GM23338 (cell line): ENCODE measurements at places on chromosomes 5 and 9.

GRCh38 chr5:166058660-166059059, 2232.8 kb upstream of the WWC1 start:
- no peak for DNase-seq

GRCh38 chr9:108668938-108669335, 186.8 kb downstream of the ACTL7B start:
- no peak for DNase-seq

- DNase-seq, result peak; percentile 27
Measured at GRCh38 chr5:95959051-95959887, 2.4 kb downstream of the ELL2 start.

- DNase-seq, result peak; percentile 77
Measured at GRCh38 chr5:78533356-78533755, 115.2 kb downstream of the LHFPL2 start.

DNA sequence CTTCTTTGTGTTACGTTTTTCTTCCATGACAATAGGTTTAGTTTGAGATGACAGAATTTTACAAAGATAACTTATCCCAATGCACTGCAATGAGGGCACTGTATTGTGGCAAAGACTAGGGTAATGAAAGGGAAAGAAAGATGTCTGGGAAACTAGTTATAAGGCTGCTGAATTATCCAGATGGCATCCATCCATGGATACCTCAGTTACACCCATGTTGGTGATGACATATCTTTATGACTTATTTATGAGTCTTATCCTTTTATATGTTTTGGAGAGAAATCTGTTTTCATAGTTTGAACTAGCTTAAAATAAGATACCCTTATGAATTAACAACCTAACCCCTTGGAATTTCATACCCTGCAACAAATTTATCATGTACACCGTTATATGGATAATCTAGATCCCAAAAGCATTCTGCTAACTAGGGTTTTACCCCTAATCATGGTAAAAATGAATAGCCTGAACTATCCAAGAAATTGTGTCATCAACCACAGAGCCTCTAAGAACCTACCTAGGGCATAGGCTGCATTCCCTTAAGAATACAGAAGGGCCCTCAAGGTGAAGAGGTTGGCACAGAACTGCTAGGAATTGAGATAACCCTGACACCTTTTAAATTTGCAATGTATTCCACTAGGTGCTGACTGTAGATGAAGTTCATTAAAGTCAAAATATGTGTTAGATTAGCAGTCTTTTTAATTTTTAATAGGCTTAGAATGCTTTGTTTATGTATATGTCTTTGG, 49.5 kb upstream of the RORB start:
- DNase-seq, result no peak

DNA sequence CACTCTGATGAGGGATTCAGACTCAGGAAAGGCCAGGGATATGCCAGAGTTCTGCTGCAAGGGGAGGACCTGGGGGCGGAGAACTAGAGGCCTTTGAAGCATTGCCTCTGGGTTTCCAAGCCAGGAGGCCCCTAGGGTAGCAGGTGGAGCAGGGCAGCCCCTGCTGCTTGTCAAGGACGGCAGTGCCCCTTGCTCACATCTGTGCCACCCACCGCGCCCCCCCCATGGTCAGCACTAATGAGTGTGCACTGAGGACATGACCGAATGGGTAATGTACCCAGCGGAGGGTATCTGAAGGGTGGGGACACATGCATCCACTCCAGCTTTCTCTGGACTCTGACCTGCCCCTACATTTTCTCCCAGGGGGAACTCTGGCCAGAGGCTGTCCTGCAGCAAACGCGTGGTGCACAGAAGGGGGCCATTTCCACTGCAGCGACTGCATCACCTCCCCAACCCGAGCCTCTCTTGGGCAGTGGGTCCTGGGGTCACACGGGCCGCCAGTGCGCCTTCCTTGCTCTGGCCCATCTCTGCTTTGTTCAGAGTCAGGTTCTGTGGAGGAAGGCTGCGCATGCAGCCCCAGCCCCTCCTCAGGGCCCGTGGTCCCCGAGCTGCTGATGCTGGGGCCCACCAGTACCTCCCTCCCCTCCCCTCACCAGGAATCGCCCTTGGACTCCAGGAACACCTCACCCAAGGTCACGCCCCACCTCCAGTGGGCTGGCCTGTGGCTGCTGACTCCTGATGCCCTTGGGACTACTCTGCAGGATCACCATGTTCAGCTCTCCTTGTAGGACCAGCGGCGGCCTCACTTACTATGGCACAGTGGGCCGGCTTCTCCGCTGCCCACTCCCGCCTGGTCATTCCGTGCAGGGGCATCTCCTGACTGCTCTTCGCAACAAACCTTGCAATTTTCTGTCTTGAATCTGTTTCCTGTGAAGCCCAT, 31.2 kb downstream of the STC2 start:
- DNase-seq, result no peak

DNA sequence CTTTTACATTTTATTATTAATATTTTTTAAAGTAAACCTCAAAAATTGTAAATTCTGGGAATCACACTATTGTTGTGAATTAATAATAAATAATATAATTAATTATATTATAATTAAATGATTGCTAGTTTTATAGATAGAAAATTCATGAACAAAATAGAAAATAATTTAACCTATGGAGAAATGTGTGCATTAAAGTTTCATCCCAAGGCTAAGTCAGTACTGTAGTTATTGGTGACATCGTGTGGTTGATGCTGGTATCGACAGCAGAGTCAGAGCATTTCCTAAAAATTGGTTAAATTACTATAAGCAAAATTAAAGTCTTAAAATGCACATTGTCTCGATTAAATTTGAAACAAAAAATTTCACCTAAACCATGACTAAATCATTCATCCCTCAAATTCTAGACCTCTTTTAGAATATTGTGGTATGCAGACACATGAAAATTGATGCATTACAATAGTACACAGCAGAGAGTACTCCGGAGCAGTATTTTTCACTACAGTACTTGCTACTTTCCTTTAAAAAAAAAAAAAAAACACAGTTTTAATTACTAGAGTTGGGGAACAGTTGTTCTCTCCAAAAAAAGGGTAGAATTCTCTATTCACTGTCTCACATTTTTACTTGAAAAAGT, 73.9 kb downstream of the RORB start:
- peak; percentile 61 for DNase-seq

DNA sequence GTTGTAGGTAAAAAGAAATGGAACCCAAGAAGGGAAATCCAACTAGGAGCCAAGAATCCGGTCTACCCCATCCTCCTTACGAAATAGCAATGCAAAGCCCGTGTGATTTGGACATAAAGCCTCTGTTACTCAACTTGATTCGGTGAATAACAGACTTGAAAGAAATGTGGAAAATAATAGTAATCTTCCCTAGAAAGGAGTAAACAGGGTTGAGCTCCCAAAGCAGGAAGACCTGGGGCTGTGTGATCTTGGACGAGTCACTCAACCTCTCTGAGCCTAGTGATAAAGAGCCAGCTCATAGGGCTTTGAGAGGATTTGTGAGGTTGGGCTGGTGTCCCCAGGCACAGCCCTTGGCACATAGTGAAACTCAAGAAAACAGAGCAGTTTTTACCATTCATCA, 42.7 kb upstream of the IL17B start:
- DNase-seq, result no peak

GRCh38 chr5:178768371-178769260, 38.2 kb upstream of the ZNF354A start:
- no peak for DNase-seq

DNA sequence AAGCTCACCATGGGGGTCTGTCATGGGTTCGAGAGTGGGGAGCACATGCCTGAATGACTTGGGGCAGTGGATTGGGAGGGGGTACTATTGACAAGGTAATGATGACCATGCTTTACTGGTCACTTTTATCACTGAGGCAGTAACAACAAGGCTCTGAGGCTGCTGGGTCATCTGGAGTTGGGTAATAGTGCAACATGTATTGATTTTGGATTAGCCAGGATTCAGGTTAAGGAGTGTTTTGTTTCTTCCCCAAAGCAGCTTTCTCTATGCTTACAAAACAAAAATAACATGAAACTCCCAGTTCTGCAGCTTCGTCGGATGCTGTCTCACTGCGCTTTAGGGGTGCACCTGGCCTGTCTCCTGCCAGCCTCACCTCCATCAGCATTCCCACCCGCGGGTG, 155.3 kb downstream of the GADD45G start:
- no peak for DNase-seq

DNA sequence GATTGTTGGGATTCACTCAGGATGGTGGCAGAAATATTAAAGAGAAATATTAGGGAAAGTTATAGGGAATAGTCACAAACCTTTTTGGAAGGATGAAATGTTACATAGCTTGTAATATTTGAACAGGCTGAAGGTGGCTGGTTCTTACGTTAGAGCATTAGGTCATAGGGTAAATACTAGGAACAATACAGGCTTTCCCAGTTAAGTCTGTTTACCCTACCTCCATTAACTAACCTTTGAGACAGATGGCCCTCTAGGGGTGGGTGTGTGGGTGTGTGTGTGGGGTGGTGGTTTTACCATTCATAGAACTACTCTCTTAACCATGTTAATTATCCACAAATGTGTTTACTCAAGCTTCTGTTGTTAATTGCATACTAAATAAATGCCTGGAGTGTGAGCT, 94.3 kb upstream of the STK32A start:
- DNase-seq, result no peak

DNA sequence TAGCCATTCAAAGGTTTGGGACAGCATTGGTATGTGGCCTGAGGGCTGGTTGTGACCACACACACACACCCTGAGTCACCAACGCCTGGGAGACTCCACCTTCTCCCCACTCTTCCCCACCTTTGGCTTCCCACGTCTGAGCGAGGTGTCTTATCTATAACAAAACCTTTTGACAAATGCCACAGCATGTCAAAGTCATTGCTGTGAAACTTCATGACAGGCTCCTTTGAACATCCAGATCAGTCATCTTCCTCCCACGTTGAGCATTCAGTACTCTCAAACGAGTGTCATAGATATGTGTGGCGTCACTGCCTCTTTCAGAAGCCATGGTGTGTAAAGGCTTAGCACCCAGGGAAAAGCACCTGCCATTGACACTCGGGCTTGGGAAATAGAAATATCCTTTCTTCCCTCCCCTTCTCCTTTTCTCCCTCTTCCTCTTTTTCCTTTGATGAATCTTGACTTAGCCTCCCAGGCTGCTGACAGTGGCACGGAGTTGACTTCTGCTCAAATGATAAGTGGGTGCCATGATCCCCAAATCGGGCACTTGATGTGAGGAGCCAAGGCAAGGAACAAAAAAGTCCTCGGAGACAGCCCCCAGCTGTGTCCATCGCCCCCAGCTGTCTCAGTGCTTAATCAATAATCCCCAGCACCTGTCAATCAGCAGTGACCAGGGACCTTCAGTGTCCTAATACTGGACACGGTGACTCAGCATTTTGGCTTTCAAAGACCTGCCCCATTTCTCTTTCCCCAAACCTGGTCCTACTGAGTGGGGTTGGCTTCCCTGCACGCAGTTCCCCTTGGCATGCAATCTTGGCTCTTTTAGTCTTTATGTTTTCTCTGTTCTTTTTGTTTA, 114.8 kb downstream of the FGF18 start:
- DNase-seq, result no peak

GRCh38 chr9:130451509-130452388, 7.0 kb downstream of the ASS1 start:
- DNase-seq, result peak; percentile 81

GRCh38 chr9:108545436-108545835, 310.4 kb downstream of the ACTL7B start:
- DNase-seq, result no peak

GRCh38 chr5:134022333-134022732, 17.6 kb upstream of the VDAC1 start:
- DNase-seq, result no peak

- DNase-seq, result no peak
Measured at GRCh38 chr9:133729617-133730281, 8.4 kb downstream of the SARDH start.

DNA sequence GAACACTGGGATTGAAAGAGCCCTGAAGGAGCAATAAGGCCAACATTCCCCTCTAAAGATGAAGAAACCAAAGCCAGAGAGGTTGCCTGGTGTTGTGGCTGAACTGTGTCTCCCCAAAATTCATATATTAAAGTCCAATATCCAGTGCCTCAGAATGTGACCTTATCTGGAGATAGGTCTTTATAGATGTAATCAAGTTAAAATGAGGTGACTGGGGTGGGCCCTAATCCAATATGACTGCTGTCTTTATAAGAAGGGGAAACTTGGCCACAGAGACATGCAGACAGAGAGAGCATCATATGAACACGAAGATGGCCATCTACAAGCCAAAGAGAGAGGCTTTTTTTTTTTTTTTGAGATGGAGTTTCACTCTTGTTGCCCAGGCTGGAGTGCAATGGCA, 66.9 kb upstream of the PLPP1 start:
- DNase-seq, result no peak

- DNase-seq, result no peak
Measured at GRCh38 chr5:52277101-52277500, 510.6 kb upstream of the ITGA1 start.

GRCh38 chr5:108361771-108362170, 20.1 kb downstream of the FBXL17 start:
- peak; percentile 14 for DNase-seq

- peak; percentile 93 for DNase-seq
Measured at GRCh38 chr9:137227054-137227852, at the start of gene RNF224. Gene RNF224 (plus strand): TSS chr9:137227502. CDS start chr9:137228336, 834 bp downstream.

DNA sequence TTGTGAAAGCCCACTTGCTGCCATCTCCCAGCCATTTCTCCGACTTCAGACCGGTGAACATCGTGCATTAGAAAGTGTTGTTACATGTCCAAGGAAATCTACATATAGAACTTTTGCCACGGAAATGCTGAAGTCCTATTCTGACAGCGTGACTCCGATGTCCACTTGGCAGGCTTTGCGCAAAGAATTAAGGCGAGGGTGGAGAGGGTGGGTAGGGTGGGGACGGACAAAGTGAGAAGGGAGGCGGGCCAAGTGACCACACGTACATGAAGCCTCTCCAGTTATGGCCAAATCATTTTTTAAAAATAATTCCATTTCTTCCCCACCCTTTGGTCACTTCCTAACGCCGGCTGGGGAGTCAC, 460 bp upstream of the ACO1 start:
- no peak for DNase-seq

GRCh38 chr5:177234841-177235240, 68.7 kb downstream of the RAB24 start:
- no peak for DNase-seq

DNA sequence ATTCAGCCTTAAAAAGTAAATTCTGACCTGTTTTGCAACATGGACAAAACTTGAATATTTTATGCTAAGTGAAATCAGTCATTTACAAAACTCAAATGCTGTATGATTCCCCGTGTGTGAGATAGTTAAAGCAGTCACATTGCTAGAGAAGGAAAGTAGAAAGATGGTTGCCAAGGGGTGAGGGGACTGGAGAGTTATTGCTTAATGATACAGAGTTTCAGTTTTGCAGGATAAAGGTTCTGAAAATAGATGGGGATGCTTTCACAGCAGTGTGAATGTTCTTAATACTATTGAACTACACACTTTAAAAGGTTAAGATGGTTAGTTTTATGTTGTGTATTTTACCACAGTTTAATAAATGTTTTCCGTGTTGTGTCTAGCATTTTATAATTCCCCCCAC, 51.2 kb downstream of the SGCD start:
- DNase-seq, result no peak
